ENCODE measurements at places on chromosomes 4 and X.

GRCh38 chr4:142563682-142564291, 282.3 kb downstream of the INPP4B start:
- DNase-seq: no peak

GRCh38 chr4:139624441-139625092, 41.1 kb upstream of the MGST2 start:
- no peak for DNase-seq

- no peak for DNase-seq
Observed at GRCh38 chr4:78638337-78639172, 87.0 kb downstream of the ANXA3 start.

DNA sequence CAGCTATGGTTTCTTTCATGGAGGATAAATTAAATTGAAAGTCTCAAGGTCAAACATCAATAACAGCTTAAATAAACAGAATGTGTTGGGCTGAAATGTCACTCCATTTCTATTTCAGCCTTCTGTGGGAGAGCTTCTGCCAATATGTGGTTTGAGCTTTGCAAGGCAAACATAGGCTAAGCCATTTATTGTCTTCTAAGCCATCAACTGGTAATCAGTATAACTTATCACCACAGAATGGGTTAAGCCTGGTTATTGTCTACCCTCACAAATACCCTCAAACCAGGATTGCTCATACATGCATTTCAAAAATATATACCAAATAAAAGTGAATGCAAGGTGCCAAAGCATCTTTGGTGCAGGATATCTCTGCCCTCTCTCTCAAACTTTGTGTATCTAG, 52.7 kb downstream of the GABRB1 start:
- DNase-seq: no peak

DNA sequence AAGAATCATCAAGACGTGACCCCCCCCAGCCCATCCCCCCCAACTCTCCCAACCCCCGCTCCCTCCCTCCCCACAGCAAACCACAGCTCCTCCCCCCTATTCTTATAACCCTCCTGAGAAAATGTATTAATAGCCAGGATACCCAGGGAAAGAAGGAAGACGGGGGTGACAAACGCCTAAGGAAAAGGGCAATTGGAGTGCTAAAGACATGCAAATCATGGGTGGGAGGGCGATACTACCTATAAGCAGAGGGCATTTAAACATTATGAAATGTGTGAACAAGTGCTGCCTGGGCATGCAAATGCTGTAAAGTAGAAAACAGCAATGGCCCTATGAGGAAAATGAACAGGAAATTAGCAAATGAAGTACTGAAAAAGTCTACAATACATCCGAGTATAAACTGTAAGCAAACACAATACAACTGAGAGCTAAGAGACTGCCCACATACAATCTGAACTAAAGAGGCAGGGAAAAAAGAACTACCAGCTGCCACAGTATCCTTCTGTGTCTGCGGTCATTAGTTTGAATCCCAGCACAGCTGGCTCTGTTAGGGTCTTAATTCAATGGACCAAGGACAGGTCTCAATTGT, 2.4 kb downstream of the CXXC4 start:
- no peak for DNase-seq

- DNase-seq: no peak
Observed at GRCh38 chrX:15468036-15468435, 25.1 kb downstream of the PIR start.

DNA sequence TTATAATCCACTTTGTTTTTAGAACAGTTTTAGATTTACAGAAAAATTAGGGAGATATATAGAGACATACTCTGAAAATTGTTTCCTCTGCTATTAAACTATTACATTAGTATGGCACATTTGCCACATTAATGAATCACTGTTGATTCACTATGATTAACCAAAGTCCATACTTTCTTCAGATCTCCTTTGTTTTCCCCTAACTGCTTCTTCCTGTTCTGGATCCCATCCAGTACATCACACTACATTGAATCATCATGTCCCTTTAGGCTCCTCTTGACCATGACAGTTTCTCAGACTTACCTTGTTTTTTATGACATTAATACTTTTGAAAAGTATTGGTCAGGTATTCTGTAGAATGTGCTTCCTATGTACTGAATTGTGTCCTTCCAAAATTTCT, 109.2 kb upstream of the EDNRA start:
- DNase-seq: no peak

Data from activated T-cell treated with anti-CD3 and anti-CD28 coated beads for 48 hours (primary cell).